ENCODE measurements at places on chromosomes 1 and 21.

DNA sequence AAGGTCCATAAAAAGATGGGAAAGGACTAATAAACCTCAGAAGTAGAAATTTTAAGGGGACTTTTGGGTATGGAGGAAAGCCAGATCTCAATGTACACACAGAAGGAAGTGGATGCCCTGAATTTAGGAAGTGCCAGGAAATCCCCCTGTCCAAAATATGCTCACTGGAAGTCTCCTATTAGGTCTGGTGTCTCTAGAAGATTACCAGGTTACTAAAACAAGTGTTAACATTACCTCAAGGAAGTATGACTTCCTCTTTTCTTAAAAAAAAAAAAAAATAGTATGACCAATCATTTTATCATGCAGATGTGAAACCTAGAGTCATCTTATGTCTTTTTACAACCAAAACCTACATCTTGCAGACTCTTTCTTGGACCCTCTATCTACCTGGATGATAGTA is 30.7 kb downstream of the CD58 start:
- DNase-seq, result no peak

GRCh38 chr1:61175976-61176375 is 93.6 kb downstream of the NFIA start:
- DNase-seq, result no peak

DNA sequence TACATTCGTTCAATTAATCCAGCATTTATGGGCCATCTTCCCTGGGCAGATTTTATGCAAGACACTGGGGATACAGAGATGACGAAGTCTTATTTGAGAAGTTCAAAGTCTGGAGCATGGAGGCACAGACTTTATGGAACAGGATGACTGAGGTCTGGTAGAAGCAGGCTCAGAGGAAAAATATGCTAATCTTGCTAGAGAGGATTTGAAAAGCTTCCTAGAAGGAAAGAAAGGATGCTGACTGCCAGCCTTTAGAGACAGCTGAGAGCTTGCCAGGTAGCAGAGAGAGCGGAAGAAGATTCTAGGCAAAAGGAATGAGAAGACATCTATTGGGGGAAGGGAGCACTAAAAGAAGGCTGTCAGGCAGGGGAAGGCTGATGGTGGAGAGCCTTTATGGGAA is 75.5 kb upstream of the ATP5PO start:
- DNase-seq, result no peak

DNA sequence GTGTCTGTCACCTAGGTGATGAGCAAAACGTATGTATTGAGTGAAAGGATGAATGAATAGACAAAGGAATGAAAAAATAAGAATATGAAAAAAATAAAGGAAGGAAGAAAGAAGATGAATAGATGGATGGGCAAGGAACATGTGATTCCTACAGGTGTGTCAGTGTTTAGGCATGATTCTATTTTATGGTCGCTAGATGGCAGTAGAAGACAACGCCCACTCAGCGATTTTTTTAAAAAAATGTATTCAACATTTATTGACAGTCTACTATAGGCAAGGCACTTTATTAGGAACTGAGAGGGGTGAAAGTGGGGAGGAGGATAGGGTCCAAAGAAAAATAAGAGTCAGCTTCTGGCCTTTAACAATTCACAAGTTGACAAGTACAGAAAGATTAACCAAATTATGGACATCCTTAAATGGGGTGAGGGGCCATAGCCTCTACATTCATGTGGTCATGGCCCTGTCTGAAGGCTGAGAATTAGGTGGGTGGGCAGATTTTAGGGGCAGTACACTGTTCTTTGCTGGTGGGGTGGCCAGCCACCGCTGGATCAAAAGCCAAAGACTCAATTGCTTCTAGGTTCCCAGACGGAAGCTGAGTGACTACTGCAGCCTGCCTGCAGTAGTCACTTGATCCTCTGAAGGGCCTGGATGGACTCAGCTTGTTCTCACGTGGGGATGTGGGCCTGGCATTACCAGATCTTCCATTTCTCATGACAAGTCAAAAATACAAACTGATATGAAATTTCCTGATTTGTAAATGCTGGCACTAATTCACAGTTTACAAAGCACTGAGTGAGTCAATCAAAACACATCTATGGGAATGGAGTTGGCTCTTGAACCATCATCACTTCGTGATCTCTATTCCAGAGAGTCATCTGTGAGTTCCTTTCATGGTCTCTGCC is 83.9 kb downstream of the FASLG start:
- no peak for DNase-seq

DNA sequence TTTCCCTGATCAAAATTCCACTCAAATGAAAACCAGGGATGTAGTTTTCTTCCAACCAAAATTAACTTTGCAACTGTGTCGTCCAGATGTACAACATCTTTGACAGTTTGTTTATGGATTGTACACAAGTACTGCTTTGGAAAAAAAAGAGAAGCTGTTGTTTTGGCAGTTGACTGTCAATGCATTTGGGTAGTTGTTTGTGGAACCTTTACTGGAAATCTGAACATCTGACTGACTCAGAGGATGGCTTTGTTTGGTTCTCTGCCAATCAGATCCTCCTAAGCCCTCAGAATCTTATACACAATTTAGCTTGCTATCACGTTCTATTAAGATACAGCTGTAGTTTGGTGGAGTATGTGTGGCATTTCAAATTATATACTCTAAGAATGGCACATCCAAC is 195.0 kb downstream of the KCNK2 start:
- DNase-seq, result no peak

GRCh38 chr1:24930260-24931145 is at the start of gene RUNX3:
Gene RUNX3, minus strand, starts transcription at chr1:24930276. Its CDS starts 408 bp downstream, at chr1:24929868.
- DNase-seq, result peak; percentile 90

DNA sequence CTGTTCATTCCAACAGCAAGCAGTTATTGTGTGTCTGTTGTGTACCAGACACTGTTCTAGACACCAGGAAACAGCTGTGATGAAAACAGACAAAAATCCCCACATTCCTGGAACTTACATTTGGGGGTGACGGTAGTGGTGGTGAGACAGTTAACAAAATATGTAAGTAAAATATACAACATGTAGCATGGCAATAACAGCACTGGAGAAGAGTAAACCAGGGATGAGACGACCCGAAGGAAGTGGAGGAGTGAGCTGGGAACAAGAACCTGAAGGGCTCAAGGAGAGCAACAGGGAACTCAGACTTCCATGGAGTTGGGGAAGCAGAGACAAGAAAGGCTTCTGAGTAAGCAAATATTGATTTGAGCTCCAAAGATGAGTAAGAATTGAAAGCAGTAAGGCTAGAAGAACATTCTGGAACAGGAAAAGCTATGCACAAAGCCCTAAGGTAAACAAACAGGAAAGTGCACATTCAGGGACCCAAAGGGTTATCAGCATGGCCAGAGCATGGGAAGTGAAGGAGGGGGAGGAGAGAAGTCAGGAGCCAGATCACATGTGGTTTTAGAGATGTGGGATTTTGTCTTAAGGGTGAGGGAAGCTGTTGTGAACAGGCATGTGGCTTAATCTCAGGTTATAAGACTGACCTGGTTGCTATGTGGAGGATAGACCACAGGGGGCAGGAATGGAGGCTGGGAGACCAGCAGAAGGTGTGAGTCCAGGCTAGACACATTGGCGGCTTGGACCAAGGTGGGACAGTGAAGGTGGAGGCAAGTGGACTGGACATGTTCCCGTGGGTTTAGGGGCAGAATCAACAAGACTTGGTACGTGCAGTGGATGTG is 7.3 kb downstream of the CSF1 start:
- no peak for DNase-seq

DNA sequence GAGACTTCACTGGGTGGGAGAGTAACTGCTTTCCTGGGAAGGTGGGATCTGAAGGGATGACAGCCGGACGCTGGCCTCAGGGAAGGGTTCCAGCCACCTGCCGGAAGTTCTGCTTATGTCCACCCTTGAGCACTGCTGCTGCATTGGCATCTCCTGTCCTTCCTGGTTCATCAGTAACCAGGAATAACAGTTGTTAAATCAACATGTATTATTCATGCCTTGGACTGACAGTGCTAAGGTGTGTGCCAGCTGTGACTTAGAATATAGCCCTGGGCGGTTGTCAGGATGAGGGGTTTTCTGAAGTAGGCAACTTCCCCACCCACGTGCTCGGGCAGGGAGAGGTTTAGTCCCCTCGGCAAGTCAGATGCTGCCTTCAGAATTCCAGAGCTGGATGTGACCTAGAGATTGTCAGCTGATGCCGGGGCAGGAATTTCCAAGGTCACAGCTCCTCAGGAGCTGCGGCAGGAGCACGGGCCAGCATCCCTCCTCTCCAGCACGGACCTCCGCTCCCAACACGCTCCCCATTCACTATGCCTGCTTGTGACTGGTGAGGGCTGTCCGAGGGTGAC is 17.9 kb downstream of the CLDN14 start:
- DNase-seq, result no peak

GRCh38 chr1:178267646-178268094 is 173.8 kb downstream of the RASAL2 start:
- DNase-seq, result no peak

Data from stimulated activated CD4-positive, alpha-beta T cell treated with anti-CD3 and anti-CD28 coated beads, Interleukin-1b, Interleukin-23, amount 100 ng/mL, for 1 hour (primary cell).